ENCODE measurements at places on chromosomes 12 and 14.

- DNase-seq, result no peak
Observed at GRCh38 chr14:22820731-22821130, 5.5 kb upstream of the SLC7A7 start.

- no peak for DNase-seq
Observed at GRCh38 chr12:98595243-98595988, 1.9 kb downstream of the SLC25A3 start.

GRCh38 chr12:132356691-132357622 is 27.6 kb upstream of the GALNT9 start:
- no peak for DNase-seq

DNA sequence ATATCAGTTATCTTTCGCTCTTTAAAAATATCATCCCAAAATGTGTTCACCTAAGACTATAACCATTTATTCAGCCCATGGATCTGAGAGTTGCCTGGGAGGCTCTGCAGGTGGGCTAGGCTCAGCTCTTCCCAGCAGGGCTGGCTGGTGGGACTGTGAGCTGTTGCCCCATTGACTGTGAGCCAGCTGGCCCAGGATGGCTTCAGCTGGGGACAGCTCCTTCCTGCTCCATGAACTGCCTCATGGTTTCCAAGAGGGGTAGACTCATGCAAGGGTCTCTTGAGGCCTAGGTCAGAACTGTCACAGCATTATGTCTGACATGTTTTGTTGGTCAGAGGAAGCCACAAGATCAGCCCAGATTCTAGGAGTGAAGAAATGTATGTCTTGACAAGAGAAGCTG is 114.1 kb upstream of the E2F7 start:
- no peak for DNase-seq

DNA sequence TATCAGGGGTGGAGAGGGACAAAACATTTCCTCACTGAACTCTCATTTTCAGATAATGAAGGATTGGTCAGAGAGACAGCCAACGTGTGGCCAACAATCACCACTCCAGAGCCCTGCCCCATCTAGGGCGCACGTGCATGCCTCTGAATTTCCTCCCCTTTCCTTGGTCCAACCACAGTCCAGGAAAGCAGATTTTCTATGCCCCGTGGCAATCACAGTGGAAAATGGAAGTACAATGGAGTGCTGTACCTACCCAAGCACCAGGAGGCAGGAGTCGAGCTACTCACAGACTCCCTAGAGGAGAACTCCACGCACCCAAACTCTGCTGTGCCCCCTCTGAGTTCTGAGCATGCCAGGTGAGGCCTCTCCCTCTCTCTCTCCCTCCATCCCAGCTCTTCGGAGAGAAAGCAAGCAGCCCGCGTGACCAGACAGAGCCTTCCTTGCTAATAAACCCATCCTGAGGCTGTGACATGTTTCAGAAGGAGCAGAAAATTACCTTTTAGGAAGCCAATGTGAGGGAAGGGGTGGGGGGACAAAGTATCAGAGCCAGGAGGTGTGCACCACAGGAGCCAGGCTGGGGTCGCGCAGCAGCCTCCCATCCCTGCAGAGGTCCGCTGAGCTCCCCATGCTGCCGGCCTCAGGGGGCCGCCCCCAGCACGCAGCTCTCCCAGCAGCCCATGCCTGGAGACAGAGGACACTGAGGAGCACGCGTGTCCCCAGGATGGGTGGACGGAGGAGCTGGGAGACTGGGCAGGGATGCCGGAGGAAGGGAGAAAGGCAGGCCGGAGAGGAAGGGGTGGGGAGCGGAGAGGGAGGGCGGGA is 73.4 kb downstream of the PITPNM2 start:
- DNase-seq, result no peak

GRCh38 chr12:4909734-4910501 is at the start of gene KCNA1:
Gene KCNA1, plus strand, starts transcription at chr12:4909905. Its CDS starts 1,474 bp downstream, at chr12:4911379.
- no peak for DNase-seq

DNA sequence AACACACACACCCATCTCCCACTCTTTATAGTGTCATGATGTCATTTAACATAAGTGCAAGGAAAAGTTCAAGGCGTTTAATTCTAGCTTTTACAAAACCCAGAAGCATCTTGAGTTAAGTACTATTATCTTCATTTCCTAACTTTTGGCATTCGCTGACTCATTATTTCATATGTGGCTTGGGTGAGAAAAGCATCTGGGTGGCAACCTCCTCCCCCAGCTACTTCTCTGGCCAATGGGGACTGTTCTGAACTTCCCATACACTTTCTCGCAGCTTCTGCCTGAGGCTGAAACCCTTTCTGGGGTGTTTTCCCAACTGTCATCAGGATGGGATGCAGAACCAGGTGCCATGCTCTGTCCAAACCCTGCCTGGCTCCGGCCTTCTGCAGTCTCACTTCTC is 2.8 kb upstream of the MARK3 start:
- DNase-seq, result no peak

GRCh38 chr14:66105815-66106214 is 380.4 kb upstream of the CCDC196 start:
- DNase-seq, result no peak

- DNase-seq, result no peak
Observed at GRCh38 chr12:87935216-87935615, 94.0 kb downstream of the C12orf50 start.

GRCh38 chr12:7387289-7387688 is 56.7 kb downstream of the CD163L1 start:
- DNase-seq, result no peak

DNA sequence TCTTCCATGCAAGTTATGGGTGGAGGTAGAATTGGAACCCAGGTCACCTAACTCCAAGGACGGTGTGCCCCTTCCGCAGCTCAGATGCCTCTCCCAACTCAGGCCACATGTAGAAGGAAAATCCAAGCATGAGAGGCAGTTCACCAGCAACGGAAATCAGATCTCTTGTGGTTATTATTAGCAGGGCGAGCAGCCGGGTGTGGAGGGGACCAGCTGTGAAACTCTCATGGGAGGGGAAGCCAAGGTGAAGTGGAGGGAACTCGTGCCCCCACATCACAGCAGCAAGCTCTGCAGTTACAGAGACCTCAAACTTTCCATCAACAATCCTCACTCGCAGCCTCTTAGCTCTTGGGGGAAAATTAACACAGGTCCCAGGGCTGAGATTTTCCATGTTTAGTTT is 79.7 kb downstream of the KSR2 start:
- DNase-seq, result no peak

- no peak for DNase-seq
Observed at GRCh38 chr14:103298620-103299019, 35.4 kb upstream of the EIF5 start.

GRCh38 chr12:26791301-26791791 is 41.6 kb downstream of the ITPR2 start:
- DNase-seq, result no peak

GRCh38 chr12:83538361-83538965 is 851.8 kb downstream of the TMTC2 start:
- DNase-seq, result no peak

GRCh38 chr12:14510574-14510973 is 57.1 kb downstream of the PLBD1 start:
- no peak for DNase-seq

DNA sequence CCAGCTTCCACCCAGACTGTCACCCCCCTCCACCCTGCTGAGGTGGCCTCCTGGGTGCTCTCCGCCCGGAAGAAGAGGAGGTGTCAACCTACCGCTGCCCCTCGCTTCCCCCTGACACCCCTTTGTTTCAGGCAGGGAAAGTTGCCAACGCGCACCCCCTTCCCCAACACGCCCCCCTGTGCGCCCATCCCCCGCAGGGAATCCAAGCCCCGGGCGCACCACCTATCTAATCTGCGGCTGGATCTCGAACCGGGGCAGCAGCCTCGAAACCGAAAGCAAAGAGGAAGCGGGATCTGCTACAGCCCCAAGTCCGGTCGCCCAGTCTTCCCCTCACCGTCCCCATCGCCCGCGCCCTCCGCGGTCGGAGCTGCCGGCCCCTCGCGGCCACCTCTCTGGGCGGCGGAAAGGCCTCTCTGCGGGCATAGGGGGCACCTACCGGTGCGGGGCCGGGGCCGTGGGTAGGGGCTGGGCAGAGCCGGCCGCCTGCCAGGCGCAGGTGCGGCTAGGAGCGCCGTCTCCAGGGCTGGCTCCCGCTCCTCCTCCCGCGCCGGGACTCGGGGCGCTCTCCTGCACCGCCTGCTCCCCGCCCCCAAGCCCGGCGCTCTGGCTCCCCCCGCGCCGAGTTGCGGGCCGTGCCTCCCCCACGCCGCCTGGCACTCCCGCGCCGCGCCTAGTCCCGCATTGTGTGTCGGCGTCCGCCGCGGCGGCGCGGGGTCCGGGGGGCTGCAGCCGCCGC is 18.3 kb upstream of the PLEKHH1 start:
- DNase-seq, result no peak

DNA sequence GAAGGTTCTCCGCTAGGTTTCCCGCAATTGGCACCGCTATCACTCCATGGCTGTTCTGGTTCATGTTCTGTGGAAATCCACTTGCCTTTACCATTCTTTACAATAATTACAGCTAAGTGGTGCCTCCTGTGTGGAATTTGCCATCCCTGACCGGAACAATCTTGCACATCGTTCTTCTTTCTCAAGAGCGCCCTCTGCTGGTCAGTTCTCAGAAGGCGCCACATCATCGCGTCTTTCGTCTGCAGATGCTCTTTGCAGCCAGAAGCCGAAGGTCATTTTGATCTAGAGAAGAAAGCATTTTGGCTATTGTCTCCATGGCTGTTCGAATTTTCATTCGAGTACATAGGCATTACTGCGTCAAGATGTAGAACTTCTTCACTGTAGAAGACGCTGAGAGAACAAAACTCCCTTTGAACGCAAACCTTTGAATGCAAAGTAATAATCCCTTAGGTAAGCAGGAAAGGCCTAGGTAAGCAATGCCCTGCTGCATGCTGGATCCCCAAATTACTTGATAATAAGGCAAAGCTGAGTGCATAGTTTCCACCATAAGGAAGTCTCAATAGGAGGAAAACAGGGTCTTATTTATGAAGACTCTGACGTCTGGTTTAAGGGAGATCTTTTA is 10.1 kb upstream of the RTRAF start:
- DNase-seq, result peak; percentile 91

GRCh38 chr12:97461553-97461952 is 1.1 kb upstream of the RMST start:
- DNase-seq, result no peak

- DNase-seq, result no peak
Observed at GRCh38 chr14:47919997-47920396, 244.6 kb upstream of the MDGA2 start.

- no peak for DNase-seq
Observed at GRCh38 chr14:59131938-59132795, 56.3 kb upstream of the DAAM1 start.

DNA sequence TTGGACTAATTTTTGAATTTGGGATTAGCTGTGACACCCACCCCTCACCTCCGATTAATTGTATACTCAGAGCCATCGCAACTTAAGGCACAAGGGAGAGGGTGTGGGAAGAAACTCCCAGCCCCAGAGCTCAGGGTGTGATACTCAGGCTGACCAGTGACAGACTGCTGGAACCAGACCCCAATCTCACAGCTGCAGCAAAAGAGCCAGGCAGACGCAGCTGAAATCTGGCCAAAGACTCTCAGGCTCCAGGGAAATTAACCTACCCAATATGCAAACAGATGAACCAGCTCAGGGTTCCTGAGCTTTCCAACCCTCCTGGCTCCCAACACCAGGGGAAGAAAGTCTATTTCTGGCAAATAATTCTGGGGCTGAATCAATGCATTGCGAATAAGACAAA is 30.5 kb downstream of the ANAPC7 start:
- DNase-seq, result no peak

- no peak for DNase-seq
Observed at GRCh38 chr12:9698681-9699080, 29.2 kb downstream of the CLEC2D start.

DNA sequence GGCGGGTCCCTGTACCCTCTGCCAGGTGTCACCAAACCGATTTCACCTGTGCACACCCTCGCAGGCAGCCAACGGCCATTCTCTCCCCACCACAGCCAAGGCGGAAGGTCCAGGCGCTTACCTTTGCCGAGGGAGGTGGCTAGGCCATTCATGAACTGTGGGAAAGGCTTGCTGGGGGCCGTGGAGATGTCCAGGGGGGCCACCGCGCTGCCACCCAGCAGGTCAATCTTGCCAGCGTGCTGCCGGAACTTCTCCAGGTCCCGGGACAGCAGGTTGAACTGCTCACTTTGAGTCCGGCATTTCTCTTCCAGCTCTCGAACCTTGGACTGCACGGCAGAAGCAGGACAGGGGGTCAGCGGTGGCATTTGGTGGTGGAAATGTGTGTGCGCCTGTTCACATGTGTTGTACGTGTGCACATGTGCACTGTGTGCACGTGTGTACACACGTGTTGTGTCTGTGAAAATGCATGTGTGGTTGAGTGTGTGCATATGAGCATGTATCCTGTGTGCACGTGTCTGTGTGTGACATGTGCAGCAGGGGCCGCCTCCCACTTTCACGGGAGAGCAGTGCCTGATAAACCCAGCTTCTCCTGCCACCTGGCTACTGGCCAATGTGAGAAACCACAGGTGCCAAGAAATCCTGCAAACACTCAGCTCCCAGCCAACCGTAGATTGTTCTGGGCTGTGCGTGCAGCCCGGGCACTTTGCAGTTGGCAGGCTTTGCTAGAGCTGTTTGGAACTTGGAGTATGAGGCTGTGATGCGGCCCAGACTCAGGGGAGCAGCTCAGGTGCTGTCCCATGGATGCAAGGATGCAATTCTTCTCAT is 118.9 kb downstream of the PIWIL1 start:
- DNase-seq, result no peak

GRCh38 chr14:81433378-81433777 is 33.3 kb upstream of the STON2 start:
- no peak for DNase-seq

GRCh38 chr14:75989134-75989533 is 3.6 kb downstream of the IFT43 start:
- DNase-seq, result peak; percentile 85

GRCh38 chr12:109771746-109772621 is 58.4 kb downstream of the FAM222A start:
- no peak for DNase-seq

DNA sequence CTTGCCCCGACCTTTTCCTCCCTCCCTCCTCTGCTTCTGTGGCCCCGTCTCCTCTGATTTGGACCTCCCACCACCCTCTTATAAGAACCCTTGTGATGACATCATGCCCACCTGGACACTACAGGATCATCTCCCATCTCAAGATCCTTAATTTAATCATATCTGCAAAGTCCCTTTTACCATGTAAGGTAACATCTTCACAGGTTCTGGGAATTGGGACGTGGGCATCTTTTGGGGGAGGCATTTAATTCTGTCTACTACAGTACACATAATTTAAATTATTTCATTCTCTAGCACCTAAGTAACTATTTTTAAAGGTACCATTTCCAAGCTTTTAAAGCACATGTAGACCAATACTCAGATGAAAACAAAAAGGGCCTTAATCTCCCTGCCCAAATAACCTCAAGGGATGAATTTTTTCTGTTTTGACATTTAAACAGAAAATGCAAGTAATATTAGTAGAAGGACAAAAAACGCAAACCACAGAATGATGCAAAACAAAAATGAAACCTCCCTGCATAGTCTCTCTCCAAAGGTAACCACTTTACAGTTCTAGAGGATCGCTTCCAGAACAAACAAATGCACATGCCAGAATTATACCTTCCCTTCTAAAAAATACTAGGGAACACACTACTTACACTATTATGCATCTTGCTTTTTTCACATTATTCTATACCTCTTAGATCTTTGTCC is 222.1 kb downstream of the AACS start:
- DNase-seq, result no peak

- no peak for DNase-seq
Observed at GRCh38 chr12:19128485-19128884, 1.0 kb upstream of the PLEKHA5 start.
